SHP77 (cell line): ENCODE measurements at places on chromosomes 5 and 9.
A peak's percentile ranks its signal among the peaks of the same experiment; 100 is the strongest.

GRCh38 chr9:17219261-17219660 is 84.4 kb downstream of the CNTLN start:
- DNase-seq, result no peak

DNA sequence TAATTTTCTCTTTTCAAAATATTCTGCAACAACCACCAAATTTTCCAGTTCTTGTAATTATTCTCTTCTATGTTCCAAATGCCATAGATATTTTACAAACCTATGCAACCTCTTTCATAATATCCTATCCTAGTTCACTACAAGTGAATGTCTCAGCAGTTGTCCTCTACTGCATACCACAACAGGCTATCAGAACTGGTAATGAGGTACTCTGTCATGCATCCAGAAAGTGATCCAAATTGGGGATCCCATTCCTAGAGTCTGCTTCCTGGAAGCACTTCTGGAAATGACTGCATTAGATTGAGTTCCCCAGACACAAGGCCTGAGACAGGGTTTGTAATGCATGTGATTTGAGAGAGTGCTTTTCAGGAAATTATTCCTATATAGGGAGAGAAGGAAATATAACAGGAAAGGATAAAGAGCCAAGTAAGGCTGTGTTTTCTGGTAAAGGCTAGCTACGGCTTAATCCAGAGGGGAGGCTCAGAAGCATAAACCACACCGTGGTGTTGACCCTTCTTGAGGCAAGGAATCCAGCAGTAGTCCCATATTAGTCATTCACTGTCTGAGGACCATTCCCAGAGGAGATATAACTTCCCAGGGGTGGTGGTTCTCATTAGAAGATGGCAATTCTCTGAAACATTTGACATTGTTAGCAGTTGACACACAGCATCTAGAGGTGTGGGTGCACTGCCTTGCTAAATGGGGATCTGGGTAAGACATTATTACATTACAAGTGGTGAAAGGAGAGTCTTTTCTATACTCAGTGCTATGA is 80.3 kb upstream of the FST start:
- no peak for DNase-seq

DNA sequence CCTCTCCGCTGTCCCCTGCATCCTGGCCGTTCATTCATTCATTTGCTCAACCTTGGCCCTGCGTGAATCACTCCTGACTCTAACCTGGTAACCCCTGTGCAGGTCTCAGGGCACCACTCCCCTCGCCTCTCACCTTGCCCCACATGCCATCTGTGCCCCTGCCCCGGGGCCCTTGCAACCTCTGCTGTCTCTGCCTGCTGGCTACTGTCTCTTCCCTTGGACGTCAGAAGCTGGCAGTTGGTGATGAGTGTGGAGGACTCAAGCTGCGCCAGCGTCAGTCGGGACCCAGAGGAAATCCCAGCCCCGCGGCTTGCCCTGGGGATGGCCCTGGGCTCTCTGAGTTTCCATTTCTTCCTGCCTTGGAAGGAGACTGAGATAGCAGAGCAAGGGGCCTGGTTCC is 154.9 kb downstream of the OLFM1 start:
- DNase-seq, result no peak

DNA sequence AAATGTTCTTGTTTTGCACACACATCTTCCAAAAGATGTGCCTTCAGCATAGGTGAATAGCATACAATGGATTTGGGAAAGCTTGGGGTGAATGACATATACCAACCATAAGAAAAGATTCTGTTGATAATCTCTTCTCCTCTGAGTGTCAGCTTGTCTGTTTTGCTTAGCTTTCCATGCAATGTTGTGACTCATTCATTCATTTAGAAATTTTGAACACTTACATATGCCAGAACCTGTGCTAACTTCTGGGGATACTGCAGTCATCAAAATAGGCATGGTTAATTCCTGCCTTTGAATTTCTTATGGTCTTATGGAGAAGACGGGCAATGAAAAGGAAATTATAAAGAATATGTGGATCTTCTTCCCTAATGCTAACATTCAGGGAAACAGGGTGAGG is 14.1 kb downstream of the ADRB2 start:
- no peak for DNase-seq

- DNase-seq, result peak; percentile 89
Measured at GRCh38 chr5:1112596-1113331, 901 bp upstream of the SLC12A7 start.

DNA sequence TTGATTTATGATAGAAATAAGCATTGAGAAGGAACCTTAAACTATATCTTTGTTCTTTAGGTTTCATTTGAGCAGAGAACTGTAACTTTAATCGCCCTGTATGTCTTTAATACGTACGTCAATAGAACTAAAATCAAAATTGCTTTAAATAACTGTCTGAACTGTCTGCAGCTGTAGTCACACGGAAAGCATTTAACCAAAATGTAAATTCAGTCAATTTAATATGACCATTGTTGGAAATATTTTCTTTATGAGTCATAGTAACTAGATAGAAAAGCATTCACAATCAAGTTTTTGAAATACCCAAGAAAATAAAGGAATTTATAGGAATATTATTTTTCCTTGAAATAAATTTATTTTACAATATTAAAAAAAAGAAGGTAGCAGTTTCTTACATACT is 157.1 kb upstream of the CDH6 start:
- DNase-seq, result no peak

DNA sequence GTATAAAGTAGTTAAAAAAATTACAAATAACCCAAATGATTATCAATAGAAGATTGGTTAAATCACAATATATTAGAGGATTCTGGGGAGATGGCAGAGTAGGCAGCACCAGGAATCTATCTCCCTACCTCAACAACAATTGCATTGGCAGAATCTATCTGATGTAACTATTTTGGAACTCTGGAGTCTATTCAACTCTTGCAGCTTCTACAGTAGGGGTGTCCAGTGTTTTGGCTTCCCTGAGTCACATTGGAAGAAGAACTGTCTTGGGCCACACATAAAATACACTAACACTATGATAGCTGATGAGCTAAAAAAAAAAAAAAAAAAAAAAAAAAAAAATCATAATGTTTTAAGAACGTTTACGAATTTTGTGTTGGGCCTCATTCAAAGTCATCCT is 29.2 kb upstream of the ECM2 start:
- DNase-seq, result no peak
